ENCODE measurements at places on chromosomes 5 and 9.

DNA sequence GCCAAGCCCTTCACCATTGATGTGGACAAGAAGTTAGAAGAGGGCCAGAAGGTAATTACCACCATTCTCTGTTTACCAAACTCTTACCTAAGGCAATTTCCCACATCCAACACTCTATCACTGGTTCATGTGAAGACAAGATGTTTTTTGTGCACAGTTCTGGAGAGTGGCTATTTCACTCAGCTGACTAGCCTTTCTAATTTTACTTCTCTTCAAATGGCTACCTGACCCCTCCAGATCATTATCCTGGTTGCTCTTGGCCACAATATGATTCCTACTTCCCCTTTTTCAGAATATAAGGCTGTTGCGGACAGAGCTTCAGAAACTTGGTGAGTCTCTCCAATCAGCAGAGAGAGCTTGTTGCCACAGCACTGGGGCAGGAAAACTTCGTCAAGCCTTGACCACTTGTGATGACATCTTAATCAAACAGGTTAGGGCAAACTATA is 7.1 kb downstream of the KIF20A start:
- no peak for DNase-seq

DNA sequence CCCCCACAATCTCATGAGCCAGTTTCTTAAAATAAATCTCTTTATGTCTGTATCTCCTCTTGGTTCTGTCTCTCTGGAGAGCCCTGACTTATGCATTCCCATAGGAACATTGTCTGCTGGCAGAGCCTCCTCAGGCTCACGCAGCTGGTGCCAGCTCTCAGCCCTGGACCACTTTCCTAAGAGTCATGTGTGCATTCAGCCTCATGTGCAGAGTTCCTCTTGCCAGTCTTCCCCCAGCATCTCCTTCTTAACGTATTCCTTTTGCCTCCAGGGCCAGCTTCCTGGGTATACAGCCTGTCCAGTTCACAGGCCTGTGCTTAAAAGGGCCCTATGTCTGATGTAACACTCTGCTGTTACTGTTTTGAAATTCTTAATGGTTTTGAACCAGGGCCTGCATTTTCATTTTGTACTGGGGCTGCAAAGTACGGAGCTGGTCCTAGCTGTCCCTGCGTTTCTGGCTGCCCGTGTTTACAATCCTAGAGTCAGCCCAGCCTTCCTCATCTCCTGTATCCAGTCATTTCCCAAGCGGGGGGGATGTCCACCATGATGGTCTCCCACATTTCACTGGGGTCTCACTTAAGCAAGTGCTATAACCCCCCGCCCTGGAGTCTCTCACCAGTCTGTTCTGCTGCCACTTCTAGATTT is 18.1 kb downstream of the ANKRD33B start:
- peak; percentile 45 for DNase-seq

GRCh38 chr9:135081264-135081660 is 6.2 kb upstream of the OLFM1 start:
- no peak for DNase-seq

DNA sequence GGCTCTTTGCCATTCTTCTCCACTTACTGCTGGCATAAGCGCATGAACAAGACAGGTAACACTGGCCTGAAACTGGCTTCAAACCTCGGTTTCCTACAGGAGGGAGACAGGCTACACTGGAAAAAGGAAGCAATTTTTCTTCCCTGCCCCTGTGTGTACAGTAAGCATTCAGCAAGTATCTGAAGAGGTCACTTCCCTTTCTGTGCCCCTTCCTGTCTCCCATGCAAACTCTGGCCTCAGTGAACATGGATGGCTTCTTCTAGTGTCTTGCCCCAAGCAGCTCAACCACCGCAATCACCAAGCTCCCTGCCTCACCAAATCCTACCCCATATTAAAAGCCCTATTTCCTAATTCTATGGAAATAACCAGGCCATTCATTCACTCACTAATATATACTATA is 42.4 kb downstream of the SERINC5 start:
- DNase-seq = no peak

DNA sequence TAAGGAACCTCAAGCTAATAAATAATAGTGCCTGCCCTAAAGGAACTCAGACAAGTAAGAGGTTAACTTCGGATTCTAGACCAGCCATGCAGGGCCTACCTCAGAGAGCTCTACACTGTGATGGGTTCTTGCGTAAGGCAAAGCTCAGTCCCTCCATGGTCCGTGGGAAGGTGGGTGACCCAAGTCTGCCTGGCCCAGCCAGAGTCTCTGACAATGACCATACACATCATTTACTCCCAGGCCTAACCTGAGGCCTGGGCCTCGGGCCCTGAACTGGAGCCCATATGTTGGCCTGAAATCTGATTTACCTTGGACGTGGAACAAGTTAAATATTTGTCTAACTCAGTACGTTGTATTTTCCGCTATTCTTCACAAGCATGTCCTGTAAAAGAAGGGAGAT is 55.1 kb downstream of the TMEM174 start:
- DNase-seq = no peak

Data from occipital lobe (tissue), 3 donors.